T-helper 22 cell (primary cell): ENCODE measurements at places on chromosomes 4 and X.

- peak; percentile 50 for DNase-seq
These were observed 658 bp downstream of the KDM6A start for GRCh38 chrX:44873415-44874276.

DNA sequence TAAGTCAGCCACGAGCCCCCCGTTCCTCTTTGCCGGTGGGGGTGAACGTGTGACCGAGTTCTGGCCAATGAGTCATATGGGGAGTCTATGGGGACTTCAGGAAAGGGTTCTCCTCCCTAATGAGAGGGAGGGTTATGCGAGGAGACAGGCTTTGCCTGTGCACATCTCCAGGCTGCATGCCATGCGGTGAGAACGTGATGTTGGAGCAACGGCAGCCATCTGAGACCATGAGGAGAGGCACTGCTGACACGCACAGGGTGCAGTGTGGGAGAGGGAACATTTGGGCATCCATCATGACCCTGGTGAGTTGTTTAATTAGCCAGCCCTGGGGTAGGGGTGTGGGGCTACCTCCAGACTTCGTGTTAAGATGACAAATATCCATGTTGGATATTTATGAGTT lies 55.8 kb downstream of the ABLIM2 start:
- DNase-seq = no peak

DNA sequence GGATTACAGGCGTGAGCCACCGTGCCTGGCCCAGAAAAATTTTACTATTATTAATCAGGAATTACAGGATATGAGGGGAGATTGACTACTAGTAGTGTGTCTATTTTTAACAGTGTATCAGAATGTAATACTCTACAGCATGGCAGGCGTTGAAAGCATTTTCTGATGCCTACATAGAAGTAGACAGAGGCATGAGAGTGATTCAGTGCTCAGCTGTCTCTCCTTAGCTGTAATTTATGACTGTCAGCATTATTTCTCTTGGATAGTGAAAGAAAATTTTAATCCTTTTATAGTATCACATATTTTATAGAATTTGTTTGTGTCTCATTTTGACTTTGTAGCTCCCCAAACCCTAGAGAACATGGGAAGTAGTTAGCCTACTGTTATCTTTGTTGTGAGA lies 20.7 kb downstream of the ARHGAP24 start:
- DNase-seq = no peak

- DNase-seq = no peak
These were observed 697.3 kb downstream of the CCSER1 start for GRCh38 chr4:90824266-90825150.

- DNase-seq = no peak
These were observed 325.9 kb upstream of the TEX13C start for GRCh38 chrX:124993735-124994134.

DNA sequence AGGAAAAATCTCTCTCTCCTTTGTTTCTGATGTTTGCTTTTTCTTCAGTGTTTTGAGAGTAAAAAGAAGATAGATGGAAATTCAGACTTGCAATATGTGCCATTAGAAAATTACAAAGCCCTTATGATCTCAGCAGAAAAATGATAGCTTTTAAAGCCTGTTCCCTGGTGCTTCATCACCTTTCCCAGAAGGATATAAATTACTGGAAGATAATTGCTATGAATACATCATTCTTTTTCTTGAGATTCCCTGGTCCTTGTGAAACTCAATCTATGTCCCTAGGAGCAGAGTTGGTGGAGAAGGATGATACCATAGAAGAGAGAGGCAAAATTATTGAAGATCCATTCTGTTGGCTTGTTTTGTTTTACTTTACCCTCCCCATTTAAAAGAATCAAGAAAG lies 86.5 kb downstream of the GLRA3 start:
- no peak for DNase-seq

GRCh38 chrX:129979207-129979920 lies 3.1 kb upstream of the BCORL1 start:
- DNase-seq = no peak

DNA sequence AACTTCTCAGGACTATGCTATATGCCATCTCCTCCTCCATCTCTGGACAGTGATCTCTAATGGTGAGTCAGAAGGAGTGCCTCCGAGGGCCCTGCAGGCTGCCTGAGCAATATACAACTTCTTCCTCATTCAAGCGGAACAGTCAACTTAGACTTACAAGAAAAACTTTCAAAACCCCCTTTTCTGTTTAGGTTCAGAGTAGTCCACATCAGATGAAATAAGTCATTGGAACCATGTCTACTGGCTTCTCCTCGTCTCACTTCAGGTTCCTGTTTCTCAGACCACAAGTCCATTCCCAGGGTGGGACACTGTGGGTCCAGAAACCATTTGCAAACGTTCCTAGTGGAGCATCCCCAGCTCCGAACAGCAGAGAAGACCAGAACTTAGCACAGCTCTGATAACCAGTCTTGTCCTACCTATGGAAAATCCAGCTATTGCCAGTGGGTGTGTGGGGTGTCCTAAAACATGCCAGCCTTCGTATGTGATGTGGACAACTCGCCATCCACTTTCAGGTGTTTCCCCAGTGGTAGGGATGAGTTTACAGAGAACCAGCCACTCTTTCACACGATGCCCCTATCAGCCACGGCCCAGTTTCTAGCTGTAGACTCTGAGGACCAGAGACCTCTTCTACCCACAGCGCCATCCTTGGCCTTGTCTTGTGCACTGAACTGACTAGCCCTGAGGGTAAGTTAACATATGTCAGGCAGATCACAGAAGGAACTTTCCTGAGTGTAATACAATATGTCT lies 32.7 kb upstream of the NKRF start:
- DNase-seq = no peak

DNA sequence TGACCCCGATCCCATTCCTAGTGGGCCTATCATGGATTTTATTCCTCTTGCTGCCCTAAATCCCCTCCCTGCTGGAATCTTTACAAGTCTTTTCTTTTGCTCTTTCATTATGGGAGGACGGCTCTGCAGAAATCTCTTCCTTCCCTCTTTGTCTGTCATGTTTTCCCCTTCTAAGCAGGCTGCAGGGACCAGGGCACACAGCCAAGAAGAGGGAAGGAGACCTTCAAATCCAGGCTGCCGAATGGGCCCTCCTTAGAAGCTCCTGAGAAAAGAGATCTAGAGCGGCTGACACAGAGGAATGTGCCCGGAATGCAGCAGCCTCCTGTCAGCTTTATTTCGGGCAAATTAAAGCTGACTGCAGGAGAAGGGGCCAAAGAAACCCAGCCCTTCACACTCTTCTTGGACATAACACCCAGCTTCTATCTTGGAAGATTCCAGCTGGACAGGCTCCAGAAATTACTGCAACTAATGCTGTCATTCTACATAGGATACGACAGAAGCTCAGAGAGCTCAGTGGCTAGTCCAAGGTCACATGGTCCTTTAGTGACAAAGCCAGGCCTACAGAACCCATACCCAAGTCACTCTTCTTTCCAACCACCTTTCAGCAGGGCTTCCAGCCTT lies 187.8 kb upstream of the NHS start:
- no peak for DNase-seq

DNA sequence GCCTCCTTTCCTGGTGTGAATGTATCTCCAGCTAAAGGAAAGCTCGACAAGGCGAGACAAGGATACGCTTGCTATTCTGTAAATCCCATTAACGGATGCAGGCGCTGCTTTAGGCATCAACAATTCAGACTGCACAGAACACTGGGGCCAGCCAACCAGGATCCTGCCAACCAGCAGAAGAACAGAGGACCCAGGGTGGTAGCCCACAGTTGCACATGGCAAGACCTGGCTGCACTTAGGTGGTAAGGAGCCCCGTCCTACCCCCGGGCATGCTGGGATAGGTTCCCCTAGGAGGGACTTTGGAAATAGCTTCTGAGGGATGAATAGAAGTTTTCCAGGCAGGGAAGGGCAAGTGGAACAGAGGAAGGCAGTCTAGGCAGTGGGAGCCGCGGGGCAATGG lies 20.7 kb downstream of the PSAPL1 start:
- no peak for DNase-seq

GRCh38 chr4:29277381-29277780 lies 1442.8 kb upstream of the PCDH7 start:
- DNase-seq = no peak

GRCh38 chrX:132638313-132638712 lies 149.5 kb upstream of the MBNL3 start:
- no peak for DNase-seq

DNA sequence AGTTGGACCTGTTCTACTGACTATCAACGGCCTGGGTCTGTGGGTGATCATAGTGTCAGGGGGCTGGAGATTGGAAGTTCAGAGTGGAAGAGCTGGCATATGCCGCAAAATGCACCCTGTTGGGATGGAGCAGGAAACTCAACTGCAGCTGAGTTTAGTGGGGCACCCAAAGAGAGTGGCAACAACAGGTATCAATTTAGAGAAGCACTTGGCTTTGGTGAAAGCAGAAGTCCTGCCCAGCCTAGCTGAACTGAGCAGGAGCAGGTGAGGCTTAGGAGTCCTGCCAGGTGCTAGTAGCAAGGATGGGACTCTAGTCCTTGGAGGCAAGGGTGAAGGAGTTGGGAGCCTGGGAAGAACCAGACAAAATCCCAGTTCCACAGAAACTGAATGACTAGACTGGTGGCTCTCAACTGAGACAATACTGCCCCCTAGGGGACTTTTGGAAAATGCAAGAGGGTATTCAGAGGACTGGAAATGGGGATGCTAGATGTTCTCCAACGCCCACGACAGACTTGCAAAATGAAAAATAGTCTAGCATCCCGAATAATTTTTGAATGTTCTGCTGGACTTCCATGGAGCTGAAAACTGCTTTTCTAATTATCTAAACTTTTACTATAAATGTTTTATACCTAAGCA lies 49.4 kb downstream of the RTL9 start:
- peak; percentile 6 for DNase-seq

DNA sequence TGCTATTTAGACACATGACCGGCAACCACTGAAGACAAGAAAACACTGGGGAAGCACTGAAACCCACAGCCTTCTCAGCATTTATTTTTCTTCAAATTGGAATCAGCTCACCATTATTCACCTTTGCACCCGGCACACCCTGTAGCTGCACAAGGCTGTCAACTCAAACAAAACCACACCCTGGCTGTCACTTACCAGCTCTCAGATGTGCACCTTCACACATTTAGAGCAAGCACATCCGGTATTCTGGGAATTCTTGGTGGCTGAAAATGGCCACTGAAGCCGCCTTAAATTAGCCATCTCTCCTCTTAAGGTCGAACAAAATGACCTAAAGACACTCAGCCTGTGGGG lies 5.9 kb downstream of the ZFYVE28 start:
- peak; percentile 48 for DNase-seq

DNA sequence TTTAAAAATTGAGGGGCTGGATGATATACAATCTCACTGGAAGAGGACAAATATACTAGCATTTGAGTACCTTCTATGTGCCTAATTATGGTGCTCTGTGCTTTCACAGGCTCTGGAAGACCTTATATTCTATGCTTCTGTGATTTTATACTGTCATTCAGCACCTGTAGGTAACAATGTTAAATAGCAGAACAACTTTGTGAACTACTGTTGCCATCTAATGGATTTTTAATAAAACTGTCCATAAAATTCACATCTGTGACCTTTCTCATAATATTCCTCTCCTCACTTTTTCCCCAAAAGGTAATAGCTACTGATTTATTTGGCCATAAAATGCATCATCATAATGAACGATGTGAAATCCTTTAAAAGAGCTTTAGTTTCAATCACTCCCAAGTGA lies 21.9 kb downstream of the POU3F4 start:
- DNase-seq = no peak

- no peak for DNase-seq
These were observed 6.2 kb upstream of the MGARP start for GRCh38 chr4:139286186-139286698.

DNA sequence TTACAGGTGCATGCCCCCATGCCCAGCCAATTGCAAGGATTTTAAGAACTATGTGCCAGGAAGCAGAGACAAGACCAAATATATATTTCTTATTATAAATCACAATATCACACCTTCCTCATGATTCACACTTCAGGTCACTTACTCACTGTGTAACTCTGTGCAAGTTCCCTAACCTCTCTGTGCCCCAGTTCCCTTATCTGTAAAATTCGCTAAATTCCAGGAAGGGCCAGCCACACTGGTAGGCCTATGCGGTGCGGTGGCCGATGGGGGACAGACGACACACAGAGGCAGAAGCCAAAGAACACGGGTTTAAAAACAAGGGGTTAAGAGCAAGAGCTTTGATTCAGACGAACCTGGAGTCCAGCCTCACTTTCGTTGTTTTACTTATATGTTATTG lies 2.8 kb downstream of the TRIM2 start:
- no peak for DNase-seq

DNA sequence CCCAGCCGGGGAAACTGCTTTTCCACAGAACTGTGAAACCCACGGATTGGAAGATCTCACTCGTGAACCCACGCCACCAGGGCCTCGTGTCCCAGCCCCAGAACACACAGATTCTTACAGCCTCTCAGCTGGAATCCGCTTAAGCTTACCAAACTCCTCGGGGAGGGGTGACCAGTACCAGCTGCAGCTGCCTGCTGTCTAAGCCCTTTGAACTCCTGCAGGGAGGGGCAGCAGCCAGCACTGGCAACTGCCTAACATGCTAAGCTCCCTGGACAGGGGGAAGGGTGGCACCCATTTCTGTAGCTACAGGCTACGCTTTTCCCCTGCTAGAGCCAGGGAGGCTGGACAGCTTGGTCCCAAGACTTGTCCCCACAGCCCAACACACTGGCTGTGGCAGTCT lies 38.4 kb downstream of the TBL1X start:
- DNase-seq = no peak

DNA sequence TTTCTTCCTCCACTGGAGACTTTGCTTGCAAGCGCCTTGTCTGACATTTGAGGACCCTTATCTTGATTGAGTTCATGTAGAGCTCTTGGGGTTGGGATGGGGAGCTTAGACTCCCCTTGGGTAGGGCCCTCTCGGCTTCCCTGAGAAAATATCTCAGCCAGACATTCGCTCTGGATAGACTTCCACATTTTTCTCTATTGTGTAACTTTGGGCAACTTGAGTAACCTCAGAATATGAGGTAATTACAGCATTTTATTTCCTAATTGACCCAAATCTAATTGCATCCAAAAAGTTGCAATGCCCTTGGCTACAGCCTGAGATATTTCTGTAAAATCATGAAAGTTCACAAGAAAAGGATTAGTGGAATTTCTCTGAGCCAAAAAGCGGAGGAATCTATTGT lies 102.8 kb upstream of the MXRA5 start:
- no peak for DNase-seq

DNA sequence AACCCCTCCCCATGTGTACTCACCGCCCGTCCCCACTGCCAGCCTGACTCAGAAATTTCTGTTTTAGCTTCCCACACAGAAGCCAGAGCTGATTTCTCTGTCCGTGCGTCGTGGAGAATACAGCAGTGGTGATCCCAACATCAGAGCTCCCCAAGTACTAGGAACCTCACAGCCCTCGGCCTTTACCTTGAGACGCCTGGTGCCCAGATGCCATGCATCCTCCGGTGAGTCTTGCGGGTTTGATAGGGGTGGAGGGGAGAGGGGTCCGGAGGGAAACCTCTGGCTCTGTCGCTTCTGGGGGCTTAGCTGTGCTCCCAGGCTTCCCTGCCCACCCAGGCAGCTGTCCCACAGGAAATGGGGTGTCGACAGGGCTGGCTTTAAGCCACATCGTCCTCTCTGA lies 2.1 kb downstream of the LOC101059915 start:
- DNase-seq = no peak

DNA sequence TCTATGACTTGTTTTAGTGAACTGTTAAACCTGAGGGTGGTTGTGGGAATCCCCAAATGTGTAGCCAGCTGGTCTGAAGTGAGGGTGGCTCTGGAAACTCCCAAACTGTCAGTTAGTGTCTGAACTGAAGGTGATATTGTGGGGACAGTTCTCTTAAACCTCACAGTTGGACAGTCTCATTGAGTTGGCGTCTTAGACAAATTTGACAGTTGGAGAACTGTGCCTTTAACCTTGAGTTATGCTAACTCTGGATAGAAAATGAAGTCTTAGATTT lies 20.7 kb upstream of the CTSO start:
- DNase-seq = no peak

- no peak for DNase-seq
These were observed 431.6 kb downstream of the GABRG1 start for GRCh38 chr4:45692131-45692735.
